ENCODE measurements at places on chromosomes 2 and 18. TPM values are rescaled to one million over a fixed set of nuclear protein-coding genes. Genes with fewer than 3 reads are reported as not detected.

CIAO1 gene
- 58.5 TPM for total RNA-seq

LMAN2L gene
- total RNA-seq: 18.6 TPM

MRPS9 gene
- total RNA-seq: 19.1 TPM

TSPYL6 gene
- total RNA-seq: 0.07 TPM

DNA sequence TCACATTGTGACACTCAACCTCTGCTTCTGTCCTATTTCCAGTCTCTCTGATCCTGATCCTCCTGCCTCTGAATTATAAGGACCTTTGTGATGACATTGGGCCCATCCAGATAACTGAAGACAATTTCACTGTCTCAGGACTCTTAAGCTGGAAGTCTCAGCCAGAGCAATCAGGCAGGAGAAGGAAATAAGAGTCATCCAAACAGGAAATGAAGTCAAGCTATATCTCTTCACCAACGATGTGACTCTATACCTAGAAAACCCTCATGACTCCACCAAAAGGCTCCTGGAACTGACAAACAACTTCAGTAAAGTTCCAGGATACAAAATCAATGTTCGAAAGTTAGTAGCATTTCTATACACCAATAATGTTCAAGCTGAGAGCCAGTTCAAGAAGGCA lies 29.3 kb upstream of the TWIST2 start:
- H3K36me3 ChIP-seq: no peaks in the 10 kb centered on the region
- DNase-seq: no peak
- no peaks in the 10 kb centered on the region for H3K27me3 ChIP-seq
- H3K4me3 ChIP-seq: no peak overlapping the region

GRCh38 chr2:26552641-26553374 lies 74.9 kb upstream of the OTOF start:
- H3K36me3 ChIP-seq: no peaks in the 10 kb centered on the region
- no peaks in the 10 kb centered on the region for H3K27me3 ChIP-seq
- H3K4me1 ChIP-seq: no peaks in the 10 kb centered on the region
- no peak for DNase-seq

GRCh38 chr18:35114305-35114704 lies 73.1 kb downstream of the MAPRE2 start:
- H3K4me1 ChIP-seq: peaks cover 11% of the 10 kb centered on the region
- no peaks in the 10 kb centered on the region for H3K36me3 ChIP-seq
- no peak overlapping the region for H3K27ac ChIP-seq
- H3K27me3 ChIP-seq: no peaks in the 10 kb centered on the region
- no peak overlapping the region for H3K4me3 ChIP-seq

DNA sequence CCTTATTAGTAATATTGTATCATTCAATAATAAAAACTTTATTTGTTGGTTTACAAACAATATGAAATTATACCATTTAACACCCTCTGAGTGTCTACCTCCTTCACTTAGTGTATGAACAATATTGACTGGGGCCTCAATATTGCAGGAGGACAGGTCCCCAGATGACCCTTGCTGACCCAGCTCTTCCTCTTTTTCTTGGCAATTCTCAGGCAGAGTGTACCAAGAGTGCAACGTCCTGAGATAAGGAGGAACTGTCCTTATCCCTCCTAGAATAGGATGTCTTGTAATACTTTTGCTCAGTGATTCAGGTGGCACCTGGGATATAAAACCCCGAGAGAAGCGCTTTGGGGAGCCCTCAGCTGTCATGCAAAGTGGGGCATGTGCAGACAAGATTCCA lies 76.8 kb downstream of the PLA2R1 start:
- peaks cover 3% of the 10 kb centered on the region for H3K4me1 ChIP-seq
- H3K4me3 ChIP-seq: no peak overlapping the region
- no peak for DNase-seq
- H3K27ac ChIP-seq: no peak overlapping the region

DNA sequence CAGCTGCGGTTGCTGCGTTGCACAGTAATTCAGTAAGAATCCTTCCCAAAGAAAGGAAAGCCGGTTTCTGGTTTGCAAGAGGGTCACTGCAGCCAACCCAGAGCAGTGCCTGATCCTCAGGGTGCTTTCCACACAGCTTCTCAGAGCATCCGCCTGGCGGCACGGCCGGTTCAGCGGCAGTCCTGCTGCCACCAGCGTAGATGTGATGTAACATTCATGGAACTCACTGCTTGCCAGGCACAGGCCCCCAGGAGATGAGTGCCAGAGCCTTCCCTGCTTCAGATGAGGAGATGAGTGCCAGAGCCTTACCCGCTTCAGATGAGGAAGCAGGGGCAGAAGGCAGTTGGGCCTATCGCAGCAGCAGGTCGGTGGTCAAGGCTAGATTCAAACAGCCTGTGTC lies 230.2 kb downstream of the GBX2 start:
- no peak overlapping the region for H3K27ac ChIP-seq
- H3K36me3 ChIP-seq: no peaks in the 10 kb centered on the region
- no peak overlapping the region for H3K4me3 ChIP-seq
- no peaks in the 10 kb centered on the region for H3K27me3 ChIP-seq
- peaks cover 2% of the 10 kb centered on the region for H3K4me1 ChIP-seq

DNA sequence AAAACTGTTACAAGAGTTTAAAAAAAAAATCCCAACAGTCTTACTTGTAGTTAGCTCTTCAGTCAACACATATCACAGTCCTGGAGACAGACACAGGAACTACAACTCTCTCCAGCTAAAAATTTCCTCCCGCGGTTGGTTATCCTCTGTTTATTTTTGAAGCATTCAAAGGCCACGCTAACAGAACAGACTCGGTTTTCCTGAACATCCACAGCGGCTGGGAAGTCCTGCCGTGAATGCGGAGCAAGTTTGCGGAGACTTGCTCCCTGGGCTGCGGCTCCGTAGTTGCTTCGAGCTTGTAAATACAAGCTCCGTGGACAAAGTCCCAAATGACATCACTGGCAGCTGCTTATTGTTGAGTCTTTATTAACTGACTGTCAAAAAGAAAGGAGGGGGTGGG lies at the start of gene NCKAP5:
NCKAP5 (minus strand) TSS at position 292 of the 400 bp plus-strand sequence. CDS start 50,937 bp downstream, outside the sequence.
- no peaks in the 10 kb centered on the region for H3K36me3 ChIP-seq
- no peaks in the 10 kb centered on the region for H3K27me3 ChIP-seq
- H3K27ac ChIP-seq: no peak within 1 kb of the TSS

GRCh38 chr18:37253394-37254235 lies 312.0 kb downstream of the CELF4 start:
- no peak for DNase-seq
- H3K4me1 ChIP-seq: no peaks in the 10 kb centered on the region
- H3K4me3 ChIP-seq: peak overlapping the region; percentile 21
- H3K27me3 ChIP-seq: no peaks in the 10 kb centered on the region
- no peaks in the 10 kb centered on the region for H3K36me3 ChIP-seq

DNA sequence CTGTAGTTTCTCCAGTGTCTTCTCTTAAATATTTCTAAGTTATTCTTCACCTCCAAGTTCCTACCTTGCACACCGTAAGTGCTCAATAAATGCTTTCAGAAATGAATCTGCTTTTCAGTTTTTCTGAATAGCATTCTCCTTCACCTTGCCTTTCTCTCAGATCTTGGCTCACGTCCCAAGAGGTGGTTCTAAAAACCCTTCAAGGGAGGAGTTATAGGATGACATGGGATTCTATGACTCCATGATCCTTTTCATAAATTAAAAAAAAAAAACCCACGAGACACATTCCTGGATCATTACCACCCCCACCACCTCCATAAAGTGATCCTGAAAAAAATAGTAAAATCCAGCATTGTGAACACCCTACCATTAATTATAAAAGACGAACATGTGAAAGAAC lies 11.7 kb downstream of the KCTD1 start:
- no peak overlapping the region for H3K27ac ChIP-seq
- no peaks in the 10 kb centered on the region for H3K27me3 ChIP-seq
- H3K36me3 ChIP-seq: no peaks in the 10 kb centered on the region

DNA sequence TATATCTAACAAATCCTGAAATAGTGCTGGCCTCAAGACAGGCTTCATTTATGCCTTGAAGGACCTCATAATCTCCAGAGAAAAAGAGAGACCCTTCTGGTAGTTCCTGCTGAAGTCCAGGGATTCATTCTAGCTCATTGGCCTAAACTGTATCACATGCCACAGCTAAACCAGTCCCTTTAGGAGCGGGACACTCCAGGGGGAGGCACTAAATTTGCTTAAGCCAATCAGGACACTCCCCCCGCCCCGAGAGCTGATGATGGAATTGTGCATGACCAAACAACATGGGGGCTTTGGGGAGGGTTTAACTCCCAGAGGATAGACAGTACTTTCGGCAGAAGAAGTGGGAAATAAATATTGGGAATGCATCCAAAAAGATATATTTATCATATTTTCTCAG lies 36.4 kb upstream of the CXCR4 start:
- DNase-seq: no peak
- H3K27me3 ChIP-seq: no peaks in the 10 kb centered on the region
- no peaks in the 10 kb centered on the region for H3K4me1 ChIP-seq
- H3K27ac ChIP-seq: no peak overlapping the region

- H3K27me3 ChIP-seq: no peaks in the 10 kb centered on the region
- H3K4me3 ChIP-seq: no peak overlapping the region
- H3K4me1 ChIP-seq: peaks cover 12% of the 10 kb centered on the region
Observed at GRCh38 chr2:237449193-237449881, 35.4 kb upstream of the COL6A3 start.

- H3K27ac ChIP-seq: no peak overlapping the region
- H3K36me3 ChIP-seq: no peaks in the 10 kb centered on the region
- peaks cover 2% of the 10 kb centered on the region for H3K4me1 ChIP-seq
- no peak for DNase-seq
- H3K27me3 ChIP-seq: no peaks in the 10 kb centered on the region
- H3K4me3 ChIP-seq: no peak overlapping the region
Observed at GRCh38 chr18:57589161-57589560, 2.7 kb upstream of the FECH start.

- H3K27me3 ChIP-seq: no peaks in the 10 kb centered on the region
- no peak for DNase-seq
- no peak overlapping the region for H3K4me3 ChIP-seq
- no peak overlapping the region for H3K27ac ChIP-seq
- H3K36me3 ChIP-seq: no peaks in the 10 kb centered on the region
- H3K4me1 ChIP-seq: no peaks in the 10 kb centered on the region
Observed at GRCh38 chr2:227891673-227892072, 20.2 kb downstream of the DAW1 start.

- H3K4me3 ChIP-seq: no peak overlapping the region
- DNase-seq: no peak
- H3K27me3 ChIP-seq: no peaks in the 10 kb centered on the region
- no peaks in the 10 kb centered on the region for H3K36me3 ChIP-seq
- H3K27ac ChIP-seq: no peak overlapping the region
- peaks cover 1% of the 10 kb centered on the region for H3K4me1 ChIP-seq
Observed at GRCh38 chr2:177314194-177314593, 49.7 kb upstream of the NFE2L2 start.

DNA sequence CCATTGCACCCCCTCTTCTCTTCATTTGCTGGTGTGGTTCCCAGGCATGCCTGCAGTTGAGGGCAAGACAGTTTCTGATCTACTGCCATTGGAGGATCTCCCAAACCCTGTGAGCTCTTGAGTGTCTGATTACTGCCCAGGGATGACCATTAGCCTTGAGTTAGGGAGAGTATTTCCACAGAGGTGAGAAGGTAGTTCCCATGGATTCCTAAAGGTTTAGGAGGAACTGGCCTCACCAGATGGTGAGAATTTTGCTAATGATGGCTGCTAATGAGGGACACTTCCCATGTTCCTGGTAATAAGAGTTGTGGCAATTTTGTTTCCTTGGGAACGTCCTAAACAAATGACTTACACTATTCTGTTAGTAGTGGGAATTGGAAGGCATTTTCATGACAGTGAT lies 42.5 kb downstream of the PTPRM start:
- H3K4me3 ChIP-seq: no peak overlapping the region
- no peaks in the 10 kb centered on the region for H3K27me3 ChIP-seq
- no peak for DNase-seq
- H3K27ac ChIP-seq: no peak overlapping the region

- H3K4me1 ChIP-seq: no peaks in the 10 kb centered on the region
- H3K4me3 ChIP-seq: no peak overlapping the region
- no peaks in the 10 kb centered on the region for H3K36me3 ChIP-seq
- H3K27ac ChIP-seq: no peak overlapping the region
Observed at GRCh38 chr18:29164993-29165599, 988.2 kb upstream of the CDH2 start.
